Left hindlimb (tissue), 1 donor: ENCODE measurements at places on chromosomes 1 and 21.

GRCh38 chr21:38841472-38841871 lies 35.7 kb downstream of the ETS2 start:
- no peak for DNase-seq

GRCh38 chr1:12475101-12475500 lies 142.9 kb downstream of the DHRS3 start:
- DNase-seq, result no peak

DNA sequence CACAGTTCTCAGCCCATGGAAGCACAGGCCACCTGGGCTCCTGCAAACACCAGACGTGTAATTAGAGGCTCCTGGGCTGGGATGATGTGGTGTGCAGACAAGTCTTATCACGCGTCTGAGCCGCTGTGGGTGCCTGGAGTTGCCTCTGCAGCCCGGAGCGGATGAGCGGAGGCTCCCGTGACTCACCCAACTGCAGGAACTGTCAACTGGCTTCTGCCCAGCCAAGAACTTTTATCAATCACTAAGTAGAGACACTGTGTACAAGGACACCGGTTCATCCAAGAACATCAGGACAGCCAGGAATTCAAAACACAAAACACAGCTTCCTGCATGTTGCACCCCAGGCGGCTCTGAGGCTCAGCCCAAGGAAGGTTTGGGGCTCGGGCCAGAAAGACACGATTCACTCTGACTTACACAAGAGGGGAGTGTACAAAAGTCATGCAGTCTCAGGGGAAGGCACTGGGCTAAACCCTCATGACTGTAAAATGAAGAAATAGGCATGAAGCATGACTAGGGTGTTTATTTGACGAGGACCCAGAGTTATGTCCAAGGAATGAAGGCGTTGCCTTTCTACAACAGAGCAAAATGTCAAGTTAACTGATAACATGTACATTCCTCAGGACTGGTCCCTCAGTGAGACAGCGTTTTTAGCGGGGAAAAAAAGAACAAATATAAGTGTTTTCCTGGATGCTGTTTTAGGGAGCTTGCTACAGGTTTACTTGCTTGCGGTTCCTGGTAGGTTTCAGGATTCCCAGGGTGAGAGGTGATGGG lies 21.1 kb downstream of the ERRFI1 start:
- peak; percentile 47 for DNase-seq

DNA sequence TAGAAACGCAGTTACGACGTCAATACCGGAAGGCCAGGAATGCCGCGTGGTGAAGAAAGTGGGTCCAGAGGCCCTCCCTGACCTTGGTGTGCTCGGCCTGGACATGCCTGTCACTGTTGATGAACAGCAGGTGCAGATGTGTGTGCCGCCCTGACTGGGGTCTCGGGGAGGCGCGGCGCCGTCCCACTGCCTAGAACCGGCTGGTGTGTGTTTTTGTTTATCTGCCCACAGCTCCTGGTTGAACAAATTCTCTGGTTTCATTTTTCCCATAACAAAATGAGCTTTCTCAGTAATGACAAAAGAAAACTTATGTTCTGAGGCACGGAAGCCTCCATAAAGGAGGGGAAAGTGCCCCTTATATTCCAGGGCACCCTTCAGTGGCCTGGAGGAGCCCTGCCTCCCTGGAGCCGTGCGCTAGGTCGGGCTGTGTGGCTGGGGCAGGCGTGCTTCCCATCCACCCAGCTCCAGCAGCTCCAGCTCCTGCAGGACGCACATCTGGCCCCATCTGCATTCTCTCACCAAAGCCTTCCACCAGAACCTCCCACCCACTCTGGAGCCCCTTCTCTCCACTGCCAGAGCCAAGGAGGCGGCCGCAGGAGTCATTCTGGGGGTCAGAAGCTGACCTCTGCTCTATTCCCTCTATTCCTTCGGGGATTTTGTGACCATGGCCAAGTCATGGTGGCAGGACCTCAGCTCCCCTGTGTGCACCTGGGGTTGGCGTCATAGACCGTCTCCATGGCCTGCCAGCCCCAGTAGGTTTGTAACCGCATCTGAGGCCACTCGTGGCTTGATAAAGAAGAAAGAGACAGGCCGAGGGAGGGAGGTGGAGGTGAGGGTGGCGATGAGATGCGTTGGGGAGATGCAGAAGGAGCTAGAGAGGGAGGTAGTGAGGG lies 20.1 kb upstream of the COL18A1 start:
- DNase-seq, result peak; percentile 28

DNA sequence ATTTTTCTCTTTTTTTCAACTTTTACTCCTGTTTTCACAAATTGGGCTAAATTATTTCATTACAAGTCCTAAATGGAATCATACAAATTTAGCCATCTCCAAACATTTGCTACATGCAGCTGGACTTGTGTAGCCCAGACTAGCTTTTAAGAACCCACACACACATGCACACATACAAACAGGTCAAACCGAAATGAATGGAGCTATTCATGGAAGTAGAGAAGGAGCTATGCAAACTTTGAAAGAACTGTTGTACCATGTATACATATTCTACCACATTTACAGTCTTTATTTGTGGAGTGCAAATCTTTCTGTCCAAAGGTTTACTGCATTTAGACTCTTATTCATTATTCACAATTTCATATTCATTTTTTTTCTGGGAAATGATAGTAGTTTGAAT lies 189.1 kb upstream of the RNPC3 start:
- DNase-seq, result peak; percentile 49

DNA sequence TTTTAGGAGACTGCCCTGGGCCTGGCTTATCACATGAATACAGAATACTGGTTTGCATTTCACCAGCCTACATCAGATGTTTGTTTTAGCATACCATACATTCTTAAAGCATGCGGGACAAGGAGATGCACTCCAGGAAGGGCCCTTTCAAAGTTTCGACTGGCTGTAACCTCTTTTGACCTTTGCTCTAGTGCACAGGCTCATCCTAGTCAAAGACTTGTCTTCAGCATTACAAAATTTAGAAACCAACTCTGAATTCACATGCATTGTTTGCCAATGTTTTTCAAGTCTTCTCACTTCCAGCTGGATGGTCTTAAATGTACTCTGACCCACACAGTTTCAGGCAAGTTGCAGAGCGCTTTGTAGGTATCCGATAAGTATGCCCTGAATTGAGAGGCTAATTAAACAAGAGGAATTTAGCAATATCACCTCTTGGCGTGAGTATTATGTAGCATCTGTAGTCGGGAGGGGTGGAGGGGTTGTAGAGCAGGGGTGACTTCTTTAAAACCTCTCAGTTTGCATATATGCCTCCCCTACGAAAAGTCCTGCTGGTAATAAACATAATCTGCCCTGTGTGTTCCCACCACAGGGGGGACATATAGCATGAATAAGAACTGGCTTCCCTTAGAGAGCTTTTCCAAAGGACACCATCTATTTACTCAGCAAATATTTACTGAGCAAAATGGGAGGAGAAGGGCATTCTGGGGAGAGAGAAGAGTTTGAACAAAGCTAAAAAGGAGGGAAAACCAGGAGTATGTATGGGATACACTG lies 24.4 kb upstream of the AHCYL1 start:
- DNase-seq, result no peak

DNA sequence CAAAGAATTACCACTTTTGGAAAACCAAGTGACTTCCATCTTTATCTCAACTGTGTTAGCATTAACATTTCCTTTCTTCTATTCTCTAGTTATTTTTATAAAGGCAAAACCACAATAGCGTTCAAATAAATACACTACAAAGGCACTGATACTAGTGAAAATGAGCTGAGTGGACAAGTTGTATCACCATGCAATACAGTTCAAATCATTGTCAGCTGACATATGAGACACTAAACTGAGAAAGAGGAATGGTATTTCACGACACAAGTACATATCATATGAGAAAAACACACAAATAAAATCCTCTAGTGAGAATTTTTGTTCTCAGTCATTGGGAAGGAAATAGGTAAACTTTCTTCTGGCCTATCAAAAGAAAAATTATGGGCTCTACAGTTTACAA lies 26.2 kb downstream of the ENAH start:
- no peak for DNase-seq

DNA sequence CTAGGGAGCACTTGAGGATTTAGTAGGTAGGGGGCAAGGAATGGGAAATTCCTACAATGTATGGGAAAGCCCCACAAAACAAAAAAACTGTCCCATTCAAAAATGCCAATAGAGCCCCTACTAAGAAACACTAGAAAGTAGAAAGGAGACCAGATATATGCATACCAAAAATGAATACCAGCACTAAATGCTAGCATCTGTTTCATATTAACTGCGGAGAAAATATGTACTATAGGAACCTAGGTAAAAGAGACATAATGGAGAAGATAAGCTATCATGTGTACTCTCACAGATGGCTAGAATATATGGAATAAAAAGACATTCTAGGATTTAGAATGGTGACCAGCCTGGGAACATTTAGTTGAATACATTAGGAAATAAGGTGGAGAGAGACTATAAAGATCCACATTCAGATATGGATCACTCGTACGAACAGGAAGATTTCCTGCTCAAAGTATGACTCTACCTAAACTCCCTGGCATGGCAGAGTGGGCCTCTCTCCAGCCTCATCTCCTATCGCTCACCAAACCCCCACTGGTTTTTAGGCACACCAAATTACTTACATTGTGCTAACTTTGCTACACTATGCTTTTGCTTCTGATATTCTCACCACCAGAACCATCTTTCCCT lies 18.3 kb downstream of the ZNHIT6 start:
- DNase-seq, result no peak

GRCh38 chr1:240658312-240658960 lies 46.5 kb upstream of the GREM2 start:
- DNase-seq, result no peak

DNA sequence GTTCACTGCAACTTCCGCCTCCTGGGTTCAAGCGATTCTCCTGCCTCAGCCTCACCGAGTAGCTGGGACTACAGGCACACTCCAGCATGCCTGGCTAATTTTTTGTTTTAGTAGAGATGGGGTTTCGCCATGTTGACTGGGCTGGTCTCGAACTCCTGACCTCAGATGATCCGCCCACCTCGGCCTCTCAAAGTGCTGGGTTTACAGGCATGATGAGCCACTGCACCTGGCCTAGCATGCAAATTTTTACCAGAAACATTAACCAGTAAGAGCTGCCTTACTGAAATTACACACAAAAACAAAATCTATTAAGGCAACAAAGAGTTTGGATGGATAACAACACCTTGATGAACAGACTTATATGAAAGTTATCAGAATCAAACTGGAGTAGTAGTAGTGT lies 12.1 kb downstream of the ZZZ3 start:
- DNase-seq, result no peak

DNA sequence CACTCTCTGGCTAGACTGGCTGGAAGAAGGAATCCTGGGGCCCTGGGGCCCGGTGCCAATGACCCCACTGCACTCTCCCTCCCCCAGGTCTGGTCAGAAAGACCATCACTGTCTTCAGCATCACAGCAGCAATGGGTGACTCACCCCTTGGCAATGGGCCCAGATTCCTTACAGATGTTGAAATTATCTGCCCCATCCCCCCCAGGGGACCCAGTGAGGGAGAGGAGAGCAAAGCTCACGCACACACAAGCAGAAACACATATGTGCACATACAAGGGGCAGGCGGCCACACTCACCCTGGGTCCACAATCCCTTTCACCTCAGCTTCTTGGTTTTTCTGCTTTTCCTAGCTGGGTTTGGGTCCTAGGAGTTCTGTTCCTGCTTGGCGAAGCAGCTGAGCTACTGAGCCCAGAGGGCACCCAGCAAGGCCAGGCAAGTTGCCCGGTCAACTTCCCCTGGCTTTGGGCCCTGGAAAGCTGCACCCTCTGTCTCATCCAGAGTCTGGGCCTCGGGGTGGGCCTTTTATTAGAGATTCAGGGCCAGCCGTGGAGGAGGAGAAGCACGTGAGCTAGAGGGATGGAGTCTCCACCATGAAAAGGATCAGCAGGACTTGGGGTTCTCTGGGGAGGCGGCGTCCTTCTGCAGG lies 2.6 kb downstream of the COL16A1 start:
- DNase-seq, result peak; percentile 91

DNA sequence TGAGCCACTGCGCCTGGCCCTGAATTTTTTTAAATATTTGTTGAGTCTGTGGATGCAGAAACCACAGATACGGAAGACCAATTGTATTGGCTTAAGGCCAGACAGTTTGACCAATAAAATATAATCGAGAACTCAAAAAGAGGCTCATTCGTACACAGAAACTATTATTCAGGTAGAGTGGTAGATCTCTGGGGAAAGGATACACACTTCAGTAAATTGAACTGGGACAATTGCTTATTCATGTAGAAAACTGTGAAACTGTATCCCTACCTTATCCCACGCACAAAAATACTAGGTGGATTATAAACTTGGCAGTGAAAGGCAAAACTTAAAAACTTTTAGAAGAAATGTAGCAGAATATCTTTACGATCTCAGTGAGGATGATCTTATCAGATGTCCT lies 25.0 kb upstream of the SHE start:
- DNase-seq, result no peak

GRCh38 chr1:204465546-204466415 lies 28.8 kb downstream of the PIK3C2B start:
- peak; percentile 55 for DNase-seq

GRCh38 chr1:245599371-245600174 lies 444.8 kb downstream of the KIF26B start:
- no peak for DNase-seq

DNA sequence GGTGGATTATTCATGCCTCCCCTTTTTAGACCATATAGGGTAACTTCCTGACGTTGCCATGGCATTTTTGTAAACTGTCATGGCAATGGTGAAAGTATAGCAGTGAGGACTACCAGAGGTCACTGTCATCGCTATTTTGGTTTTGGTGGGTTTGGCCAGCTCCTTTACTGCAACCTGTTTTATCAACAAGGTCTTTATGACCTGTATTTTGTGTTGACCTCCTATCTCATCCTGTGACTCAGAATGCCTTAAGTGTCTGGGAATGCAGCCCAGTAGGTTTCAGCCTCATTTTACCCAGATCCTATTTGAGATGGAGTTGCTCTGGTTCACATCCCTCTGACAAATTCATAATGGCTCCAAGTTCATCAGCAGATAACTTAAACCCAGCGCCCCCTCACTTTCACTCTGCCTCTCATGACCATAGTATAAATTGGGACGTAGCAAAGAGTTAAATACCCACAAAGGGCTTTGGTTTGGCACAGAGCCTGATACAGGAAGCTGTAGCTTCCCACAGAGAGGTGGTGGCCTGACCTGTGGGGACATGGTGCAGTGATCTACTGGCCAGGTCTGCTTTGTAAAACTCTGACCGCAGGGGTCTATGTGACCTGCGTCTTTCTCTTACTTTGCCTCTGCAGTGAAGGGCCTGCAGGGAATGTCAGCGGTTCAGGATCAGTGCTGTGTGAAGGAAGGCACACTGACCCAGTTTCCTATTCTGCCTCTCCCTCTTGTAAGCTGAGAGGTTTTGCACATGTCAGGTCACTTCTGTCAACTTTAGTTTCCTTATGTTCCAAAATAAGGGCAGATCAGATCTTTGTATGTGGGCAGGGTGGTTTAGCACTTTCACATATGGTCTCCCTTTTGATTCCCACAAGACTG lies 78.1 kb upstream of the ZNF644 start:
- DNase-seq, result no peak

DNA sequence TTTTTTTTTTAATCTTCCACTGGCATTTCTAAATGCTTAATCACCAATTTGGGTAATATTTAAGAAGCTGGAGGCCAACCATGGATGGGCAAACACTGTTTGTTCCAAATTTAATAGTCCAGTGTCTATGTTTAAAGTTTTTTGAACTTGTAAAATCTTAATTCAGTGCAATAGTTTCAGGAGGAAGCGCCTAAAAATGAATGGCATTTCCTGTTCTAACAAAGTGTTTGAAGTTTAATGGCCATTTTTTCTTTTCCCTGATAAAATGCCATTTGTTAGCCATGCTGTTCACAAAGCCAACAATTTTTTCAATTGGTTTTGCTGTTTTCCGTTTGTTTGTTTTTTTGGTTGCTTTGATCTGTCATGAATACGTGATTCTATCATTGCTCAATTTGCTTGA lies 552.1 kb downstream of the LMO4 start:
- DNase-seq, result no peak

- DNase-seq, result no peak
Measured at GRCh38 chr1:53601031-53601745, 137.8 kb downstream of the GLIS1 start.
